Endothelial cell (in vitro differentiated cells): ENCODE measurements at places on chromosomes 16 and 17.

DNA sequence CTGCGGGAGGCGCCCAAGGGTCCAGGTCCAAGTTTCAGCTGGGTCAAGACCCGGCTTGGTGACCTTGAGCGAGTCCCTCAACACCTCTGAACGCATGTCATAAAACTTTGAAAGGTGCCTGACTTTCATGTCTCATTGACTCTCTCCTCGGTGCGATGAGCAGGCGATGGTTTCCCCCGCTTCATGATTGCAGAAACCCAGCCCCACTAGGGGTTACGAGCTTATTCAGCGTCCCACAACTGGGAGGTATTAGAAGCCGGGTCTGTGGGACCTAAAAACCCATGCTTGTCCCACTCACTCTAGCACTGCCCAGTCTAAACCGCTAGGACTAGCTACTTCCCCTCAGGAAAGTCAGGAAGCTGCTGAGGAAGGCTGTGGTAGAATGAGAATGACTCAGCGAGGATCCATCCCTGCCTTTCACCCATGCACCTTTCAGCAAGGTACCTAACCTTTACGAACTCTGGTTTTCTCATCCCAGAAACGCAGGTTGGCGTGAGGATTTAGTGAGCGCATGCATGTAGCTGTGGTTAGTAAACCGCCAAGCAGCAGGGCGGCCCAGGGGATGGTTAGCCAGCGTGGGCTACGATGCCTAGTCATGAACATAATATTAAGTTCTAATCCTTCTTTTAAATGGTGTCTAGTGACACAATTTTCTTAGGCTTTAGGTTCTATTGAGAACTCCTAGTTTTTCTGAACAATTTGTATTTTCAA is 26.2 kb upstream of the RFFL start:
- peak; percentile 40 for DNase-seq

- DNase-seq, result no peak
Observed at GRCh38 chr17:31051506-31051905, 43.3 kb upstream of the NF1 start.

DNA sequence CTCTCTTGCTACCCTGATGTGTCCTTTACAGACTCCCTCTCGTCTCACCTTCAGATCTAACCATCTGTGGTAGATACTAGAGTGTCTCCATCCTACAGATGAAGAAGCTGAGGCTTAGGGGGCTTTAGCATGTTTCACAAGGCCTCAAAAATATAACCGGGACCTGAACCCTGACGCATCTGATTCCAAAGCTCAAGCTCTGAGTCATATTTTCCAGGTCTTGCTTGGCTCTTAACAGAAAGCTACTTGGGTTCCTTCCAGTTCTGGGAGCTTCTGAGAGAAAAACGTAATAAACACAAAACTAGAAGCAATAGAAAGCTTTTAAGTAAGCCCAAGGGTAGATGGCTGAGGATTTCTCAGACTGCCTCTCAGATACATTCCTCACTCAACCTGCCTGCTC is 224.3 kb upstream of the EEF2KMT start:
- DNase-seq, result no peak

GRCh38 chr17:4710693-4711634 is 532 bp downstream of the ARRB2 start:
- no peak for DNase-seq

GRCh38 chr17:63041251-63041650 is 75.2 kb downstream of the TANC2 start:
- no peak for DNase-seq

GRCh38 chr16:13936596-13937081 is 16.7 kb downstream of the ERCC4 start:
- DNase-seq, result no peak

GRCh38 chr16:66391726-66392670 is 25.5 kb downstream of the CDH5 start:
- no peak for DNase-seq

DNA sequence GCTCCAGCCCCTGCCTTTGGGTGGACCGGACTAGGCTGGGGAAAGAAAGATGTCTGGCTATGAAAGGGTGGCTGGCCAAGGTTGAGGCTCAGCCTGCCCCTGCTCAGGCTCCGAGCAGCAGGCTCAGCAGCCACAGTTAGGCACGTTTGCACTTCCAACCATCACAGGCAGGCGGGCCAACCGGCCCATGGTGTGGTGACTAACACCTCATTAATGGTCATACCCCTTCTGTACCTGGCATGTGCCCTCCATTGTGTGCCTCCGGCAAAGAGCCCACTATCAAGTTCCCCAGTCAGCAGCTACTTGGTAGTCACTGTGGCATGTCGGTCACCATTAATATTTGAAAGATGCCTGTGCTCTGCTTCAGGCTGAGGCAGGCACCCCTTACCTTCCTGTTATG is 6.7 kb downstream of the TBC1D24 start:
- DNase-seq, result no peak
